NCI-H1436 treated with DMSO at 0.1 percent for 48 hours (cell line): ENCODE measurements at places on chromosomes 16 and 17.

GRCh38 chr16:9275377-9275776 lies 183.9 kb downstream of the HAPSTR1 start:
- DNase-seq, result no peak

- DNase-seq, result no peak
Measured at GRCh38 chr17:42241871-42242270, 34.3 kb downstream of the STAT5B start.

DNA sequence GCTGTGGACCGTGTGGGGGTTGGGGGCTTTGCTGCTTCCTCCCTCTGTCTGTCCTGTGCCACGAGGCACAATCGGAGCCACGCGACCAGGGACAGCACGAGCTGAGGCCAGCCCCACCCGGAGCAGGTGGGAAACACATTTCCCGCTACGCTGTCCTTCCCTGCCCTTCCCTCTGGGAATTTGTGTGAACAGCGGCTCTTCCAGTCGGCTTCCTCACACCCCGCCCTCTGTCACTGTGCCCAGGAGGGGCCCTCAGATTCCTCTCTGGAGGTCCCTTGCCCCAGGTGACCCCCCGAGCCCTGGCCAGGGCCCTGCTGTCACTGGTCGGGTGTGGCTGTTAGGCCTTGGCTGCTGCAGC lies 19.6 kb downstream of the SPIRE2 start:
- DNase-seq, result no peak

DNA sequence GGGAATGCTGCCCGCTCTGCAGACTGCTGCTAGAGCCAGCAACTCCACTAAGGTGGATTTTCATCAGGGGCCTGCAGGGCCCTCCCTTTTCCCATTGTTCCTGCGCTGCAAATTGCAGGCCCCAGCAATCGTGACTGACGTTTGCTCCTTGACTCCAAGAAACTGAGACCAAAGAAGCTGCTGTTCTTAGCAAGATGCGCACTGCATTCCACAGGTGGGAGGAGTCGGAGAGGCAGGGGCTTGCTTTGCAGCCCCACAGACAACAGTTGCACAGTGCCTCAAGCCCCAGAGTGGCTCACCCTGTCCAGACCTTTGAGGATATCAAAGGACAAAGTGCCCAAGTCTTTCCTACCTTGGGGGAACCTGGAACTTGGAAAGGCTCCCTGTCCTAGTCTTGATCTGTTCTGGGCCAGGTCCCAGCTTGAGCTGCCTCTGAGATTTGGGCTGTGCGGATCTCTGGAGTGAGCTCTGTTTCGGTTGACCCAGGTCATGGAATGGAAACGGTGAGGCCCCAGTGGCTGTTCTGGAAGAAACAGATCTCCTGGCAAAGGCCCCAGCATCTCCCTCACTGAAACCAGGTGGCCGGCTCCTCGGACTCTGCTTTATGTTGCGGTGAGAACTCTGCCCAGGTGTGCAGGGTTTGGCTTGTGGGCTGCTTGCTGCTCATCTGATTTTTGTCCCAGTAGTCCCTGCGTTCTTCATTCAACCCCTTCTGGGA lies 24.9 kb downstream of the PLCD3 start:
- DNase-seq, result no peak

- no peak for DNase-seq
Measured at GRCh38 chr17:73797594-73798110, 153.4 kb upstream of the SDK2 start.

- no peak for DNase-seq
Measured at GRCh38 chr17:77409282-77410161, 268.8 kb downstream of the SEC14L1 start.

GRCh38 chr17:72022328-72023275 lies 98.2 kb upstream of the SOX9 start:
- peak; percentile 7 for DNase-seq

- no peak for DNase-seq
Measured at GRCh38 chr17:58614859-58615459, 76.9 kb downstream of the TEX14 start.
